Thoracic aorta endothelial cell (primary cell): ENCODE measurements at places on chromosomes 16 and 17. TPM values are rescaled to one million over a fixed set of nuclear protein-coding genes. Genes with fewer than 3 reads are reported as not detected.

Gene PRAC1
- not detected in 2 replicates for total RNA-seq

Gene PNMT
- total RNA-seq: not detected in 2 replicates

Gene KCNAB3
- 0.72 and 1.2 TPM in 2 replicates for total RNA-seq

Gene SPATA2L
- total RNA-seq: 11.2 and 15.3 TPM in 2 replicates

Gene JUP
- 107 and 115 TPM in 2 replicates for total RNA-seq

Gene ITGB4
- total RNA-seq: 3.7 TPM in 2 replicates

Gene KRTAP1-5
- total RNA-seq: not detected in 2 replicates

Gene CDRT15
- not detected in 2 replicates for total RNA-seq
